Activated T-cell treated with anti-CD3 and anti-CD28 coated beads for 48 hours (primary cell): ENCODE measurements at places on chromosomes 5 and 9.

DNA sequence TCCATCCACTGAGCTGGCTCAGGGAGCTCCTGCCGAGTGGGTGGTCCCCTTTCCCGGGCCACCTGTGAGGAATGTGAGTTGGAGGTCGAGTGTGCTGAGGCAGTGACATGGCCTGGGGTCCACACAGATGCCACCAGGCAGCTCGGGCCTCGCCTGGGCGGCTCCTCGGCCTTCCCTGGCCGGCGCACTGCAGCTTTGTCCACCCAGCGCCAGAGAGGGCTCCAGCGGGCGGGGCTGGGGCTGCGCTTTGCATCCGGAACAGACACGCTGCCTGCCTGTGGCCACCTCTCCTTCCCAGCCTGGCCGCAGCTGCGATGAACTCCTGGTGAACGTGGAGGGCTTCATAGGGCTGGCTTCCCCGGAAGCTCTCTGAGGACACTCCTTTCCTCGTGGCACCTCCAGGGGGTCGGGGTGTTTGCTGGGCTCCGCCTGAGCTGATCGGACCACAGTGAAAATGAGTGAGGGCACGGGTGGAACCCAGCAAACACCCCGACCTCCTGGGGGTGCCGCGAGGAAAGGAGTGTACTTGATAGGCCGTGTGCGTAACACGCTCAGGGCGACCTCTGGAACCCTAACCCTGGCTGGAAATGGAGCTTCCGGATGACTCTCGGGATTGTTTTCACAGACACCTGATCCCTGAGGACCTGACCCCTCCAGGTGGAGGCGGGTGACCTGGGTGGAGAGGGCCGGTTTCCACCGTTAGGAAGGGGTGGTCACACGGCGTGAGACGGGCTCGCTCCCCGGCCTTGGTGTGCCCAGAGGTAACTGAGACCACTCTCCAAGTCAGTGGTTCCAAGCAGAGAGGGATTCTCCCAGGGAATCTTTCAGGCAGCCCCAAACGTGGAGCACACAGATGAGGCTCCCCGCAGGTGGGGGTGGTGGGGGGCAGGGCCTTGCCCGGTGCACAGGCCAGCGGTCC, 31.8 kb upstream of the RXRA start:
- no peak for DNase-seq

GRCh38 chr5:168667301-168667840, 88.2 kb upstream of the PANK3 start:
- DNase-seq: no peak

DNA sequence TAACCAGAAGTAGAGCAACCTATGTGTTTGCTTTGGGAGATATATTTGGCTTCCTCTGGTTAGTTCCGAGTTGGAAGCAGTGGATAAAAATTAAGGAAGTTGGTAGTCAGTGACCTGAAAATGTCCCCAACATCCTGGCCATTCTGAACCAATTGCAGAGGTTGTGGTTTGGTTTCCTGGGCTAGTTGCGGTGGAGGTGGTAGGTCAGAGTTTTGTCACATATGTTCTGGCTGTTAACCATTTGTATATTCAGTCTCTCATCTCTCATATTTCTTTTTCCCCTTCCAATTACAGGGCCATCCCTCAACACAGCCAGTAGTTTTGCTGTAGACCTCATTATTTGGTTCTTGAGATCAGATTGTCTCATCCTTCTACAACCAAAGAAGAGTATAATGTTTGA, 1026.9 kb downstream of the PTPRD start:
- DNase-seq: no peak

DNA sequence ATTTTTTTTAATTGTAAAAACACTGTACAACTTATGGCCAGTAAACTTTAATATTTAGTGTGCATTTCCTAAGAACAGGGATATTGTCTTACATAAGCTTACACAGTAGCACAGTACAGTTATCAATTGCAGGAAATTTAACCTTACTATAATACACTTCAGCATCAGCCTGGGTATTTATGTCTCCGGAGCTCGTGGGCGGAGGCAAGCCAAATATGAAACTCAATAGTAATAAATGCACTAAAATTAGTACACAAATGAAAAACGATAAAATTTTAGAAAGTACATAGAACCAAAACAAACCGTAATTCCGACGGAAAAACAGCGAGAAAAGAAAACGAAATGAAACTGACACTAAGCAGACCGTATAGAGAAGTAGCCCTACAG, 91.2 kb downstream of the ANXA2R start:
- DNase-seq: no peak

GRCh38 chr5:149724130-149724840, 5.8 kb upstream of the PPARGC1B start:
- no peak for DNase-seq

DNA sequence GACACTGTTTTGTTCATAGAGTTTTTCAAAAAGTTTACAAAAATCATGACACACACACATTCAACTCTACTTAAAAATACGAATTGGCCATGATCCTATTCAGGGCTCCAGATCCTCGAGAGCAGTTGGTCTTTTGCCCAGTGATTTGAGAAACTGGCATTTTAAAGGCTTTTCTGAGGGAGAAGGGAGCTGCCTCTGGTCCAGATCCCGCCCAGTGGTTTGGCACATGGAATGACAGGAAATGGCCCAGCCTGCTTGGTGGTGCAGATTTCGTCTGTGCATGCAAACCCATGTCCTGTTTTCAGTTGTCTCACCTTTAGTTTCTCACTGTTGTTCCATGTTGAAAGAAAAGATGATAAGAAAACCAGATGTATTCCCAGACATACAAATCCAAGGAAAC, 3.6 kb downstream of the CAMK4 start:
- no peak for DNase-seq

DNA sequence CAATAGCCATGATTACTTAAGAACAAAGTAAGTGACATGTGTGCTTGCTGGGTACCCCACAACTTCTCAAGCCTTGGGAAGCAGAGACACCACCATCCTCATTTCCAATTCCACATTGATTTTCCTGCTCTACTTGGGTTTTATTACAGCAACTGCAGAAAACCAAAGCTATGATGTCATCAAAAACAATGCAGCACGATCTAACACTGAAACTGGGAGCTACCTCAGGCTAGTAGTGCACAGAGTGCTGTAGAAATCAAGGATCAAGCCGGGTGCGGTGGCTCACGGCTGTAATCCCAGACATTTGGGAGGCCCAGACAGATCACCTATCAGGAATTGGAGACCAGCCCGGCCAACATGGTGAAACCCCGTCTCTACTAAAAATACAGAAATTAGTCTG, 174.4 kb upstream of the MSX2 start:
- no peak for DNase-seq

DNA sequence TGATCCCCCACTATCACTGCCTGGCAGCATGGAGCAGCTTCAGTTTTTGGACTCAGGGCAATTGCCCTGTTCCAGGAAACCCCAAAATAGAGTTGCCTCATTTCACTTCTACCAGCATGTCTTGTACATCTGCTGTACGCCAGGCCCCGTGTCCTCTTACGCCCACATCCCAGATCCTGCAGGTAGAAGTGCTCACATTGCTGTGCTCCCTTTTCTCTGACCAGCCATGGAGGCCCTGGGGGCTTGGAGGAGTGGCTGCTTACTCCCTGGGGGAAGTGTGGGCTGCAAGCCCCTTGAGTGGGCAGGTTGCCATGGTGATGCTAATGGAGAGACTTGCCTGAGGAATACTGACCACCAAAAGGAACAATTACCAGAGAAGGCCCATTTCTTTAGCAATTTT, 55.6 kb upstream of the KCNIP1 start:
- no peak for DNase-seq

GRCh38 chr5:171770153-171770552, 15.5 kb upstream of the SMIM23 start:
- DNase-seq: no peak

GRCh38 chr5:121273833-121274433, 577.7 kb upstream of the FTMT start:
- no peak for DNase-seq

DNA sequence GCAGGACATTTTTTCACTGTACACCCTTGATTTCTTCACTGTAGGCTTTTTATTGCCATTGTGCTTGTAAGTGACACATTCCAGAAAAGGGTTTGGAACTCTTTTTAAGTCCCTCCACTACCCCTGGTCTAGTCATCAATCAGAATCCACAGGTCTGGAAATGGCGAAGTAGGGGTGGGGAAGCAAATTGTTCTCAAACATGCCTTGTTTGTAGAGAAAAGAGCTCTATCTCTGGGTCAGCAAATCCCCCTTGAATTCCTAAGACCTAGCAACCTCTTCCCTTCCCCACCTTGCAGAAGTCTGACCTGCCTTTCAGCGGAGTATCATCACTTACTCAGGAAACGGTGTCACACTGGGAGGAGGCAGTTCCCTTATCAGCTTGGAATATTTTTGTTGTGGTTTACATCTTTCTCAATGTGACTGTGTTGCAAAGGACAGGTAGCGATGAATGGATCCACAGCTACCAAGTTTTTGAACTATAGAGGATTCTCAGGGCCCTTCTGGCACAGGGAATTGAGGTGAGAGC, 3.2 kb downstream of the SH3RF2 start:
- DNase-seq: no peak

- DNase-seq: no peak
Measured at GRCh38 chr5:144469106-144469505, 298.4 kb downstream of the KCTD16 start.

GRCh38 chr9:108184009-108184408, 671.8 kb downstream of the ACTL7B start:
- no peak for DNase-seq

GRCh38 chr9:123647145-123647544, 282.8 kb downstream of the DENND1A start:
- DNase-seq: no peak

DNA sequence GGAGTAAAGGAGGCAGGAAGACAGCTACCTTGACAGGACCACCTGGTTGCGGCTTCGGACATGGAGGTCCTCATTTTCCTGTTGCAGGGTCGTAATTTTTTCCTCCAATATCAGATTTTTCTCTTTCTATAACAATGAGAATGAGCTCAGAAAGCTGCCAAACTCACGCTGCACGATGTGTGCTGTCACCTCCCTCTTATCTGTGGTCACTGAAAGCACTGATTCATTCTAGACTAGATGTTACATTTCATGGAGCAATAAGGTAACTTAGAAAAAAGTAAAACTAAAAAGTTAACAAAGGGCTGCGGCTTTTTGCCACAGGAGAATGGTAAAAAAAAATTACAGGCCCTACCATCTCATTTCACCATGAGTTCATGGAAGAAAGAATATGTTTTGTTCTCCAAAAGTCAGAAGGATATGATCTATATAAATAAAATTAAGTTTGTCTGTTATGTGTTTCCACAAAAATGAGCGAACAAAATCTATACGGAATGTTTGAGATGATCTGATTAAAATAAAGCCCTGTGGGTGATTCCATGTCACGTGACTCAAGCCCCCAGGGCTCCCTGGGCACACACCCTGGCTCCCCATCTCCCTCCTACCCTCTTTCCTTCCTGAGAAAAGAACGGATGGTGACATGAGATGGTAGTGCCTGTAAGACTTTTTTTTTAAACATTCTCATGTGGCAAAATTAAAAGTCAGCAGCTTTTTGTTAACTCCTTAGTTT, 26.9 kb upstream of the ANXA6 start:
- DNase-seq: no peak

DNA sequence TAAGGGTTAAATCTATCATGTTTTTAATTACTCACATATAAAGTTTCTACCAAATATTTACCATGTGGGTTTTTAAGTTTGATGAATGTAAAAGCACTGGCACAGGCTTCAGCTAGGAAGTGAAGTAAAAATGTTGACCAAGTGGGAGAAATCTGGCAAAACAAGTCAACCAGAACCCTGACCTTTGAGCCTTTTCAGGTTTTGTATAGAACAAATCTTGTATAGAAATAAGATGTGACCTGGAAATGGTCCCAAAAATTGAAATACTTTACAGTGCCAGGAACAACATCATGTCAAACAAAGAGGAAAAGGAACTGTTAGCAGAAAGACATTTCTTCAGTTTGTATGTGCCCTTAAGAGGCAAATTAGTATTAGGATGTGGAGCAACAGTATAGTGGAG, 137.6 kb downstream of the CCDC192 start:
- no peak for DNase-seq

DNA sequence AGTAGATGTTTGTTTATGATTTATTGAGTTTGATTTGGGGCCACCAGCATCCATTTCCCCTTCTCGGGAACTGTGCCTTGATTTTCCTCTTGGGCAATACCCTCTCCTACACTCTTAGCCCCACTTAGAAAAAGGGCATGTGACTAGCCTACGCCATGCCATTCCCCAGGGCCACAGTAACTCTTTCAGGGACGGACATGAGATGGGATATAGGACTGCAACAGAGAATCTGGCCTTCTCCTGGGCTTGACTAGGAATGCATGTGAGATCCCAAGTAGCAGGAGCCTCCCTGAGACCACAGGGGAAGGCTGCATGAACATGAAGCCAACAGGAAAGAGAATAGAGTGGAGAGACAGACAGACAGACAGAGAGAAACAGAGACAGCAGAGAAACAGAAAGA, 30.7 kb upstream of the SPARC start:
- DNase-seq: no peak

DNA sequence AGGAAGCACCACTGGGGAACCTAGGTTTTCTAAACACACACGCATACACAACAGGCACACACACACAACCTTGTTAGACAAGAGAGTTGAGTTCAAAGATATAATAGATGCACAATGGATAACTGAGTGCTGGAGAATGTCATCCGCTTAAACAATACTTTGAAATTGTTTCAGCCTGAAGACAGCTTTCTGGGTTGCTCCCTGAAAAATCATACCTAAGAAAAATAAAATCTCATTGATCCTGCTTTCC, 126.1 kb downstream of the TMEM161B start:
- no peak for DNase-seq

DNA sequence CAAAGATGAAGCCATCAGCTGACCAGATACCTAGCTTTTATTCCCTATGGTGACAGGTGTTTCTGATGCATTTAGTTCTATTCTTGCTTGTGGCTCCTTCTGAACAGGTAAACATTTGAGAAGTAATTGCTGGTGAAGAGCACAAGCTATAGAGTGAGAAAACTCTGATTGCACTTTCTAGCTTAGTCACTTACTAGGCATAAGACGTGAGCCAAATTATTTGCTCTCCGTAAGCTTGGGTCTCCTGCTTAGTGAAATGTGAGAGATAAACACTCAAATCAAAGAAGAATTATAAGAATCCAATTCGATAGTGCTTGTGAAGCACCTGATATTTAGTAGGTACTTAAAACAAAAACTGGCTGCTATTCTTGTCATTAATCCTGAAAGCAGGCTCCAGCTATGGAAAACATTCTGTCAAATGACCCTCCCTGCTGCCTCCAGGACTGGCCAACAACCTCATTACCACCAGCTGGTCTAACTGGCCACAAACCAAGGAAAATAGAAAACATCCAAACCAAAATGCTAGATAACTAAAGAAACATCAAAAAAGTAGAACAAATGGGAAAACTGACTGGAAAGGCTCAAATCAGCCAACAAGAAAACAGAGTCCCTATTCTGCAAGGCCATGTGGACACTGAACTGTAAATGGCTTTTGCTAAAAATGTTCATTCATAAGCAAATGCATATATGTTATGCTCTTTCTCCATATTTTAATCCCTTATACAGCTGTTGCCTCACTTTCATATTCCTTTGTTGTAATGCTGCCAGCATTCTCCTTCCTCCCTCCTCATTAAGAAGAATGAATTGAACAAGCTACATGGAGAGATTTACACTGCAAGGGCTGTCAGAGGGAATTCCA, 616.1 kb downstream of the DTWD2 start:
- DNase-seq: no peak

GRCh38 chr5:9596171-9596780, 33.9 kb downstream of the TAS2R1 start:
- no peak for DNase-seq

GRCh38 chr5:169591636-169592035, 8.1 kb downstream of the SPDL1 start:
- no peak for DNase-seq

- DNase-seq: no peak
Measured at GRCh38 chr5:140159014-140159927, 15.7 kb upstream of the CYSTM1 start.
